Smooth muscle cell of trachea (primary cell): ENCODE measurements at places on chromosomes 2 and 18. TPM values are rescaled to one million over a fixed set of nuclear protein-coding genes. Genes with fewer than 3 reads are reported as not detected.

ZNF236 gene
- 10.6 and 14.0 TPM in 2 replicates for total RNA-seq

ASIC4 gene
- 0.15 and 0.50 TPM in 2 replicates for total RNA-seq

GPR39 gene
- total RNA-seq: 1.3 and 3.3 TPM in 2 replicates

DNER gene
- 0.44 and 0.83 TPM in 2 replicates for total RNA-seq

DYSF gene
- total RNA-seq: 0.15 and 0.17 TPM in 2 replicates

SPEG gene
- 11.3 and 21.7 TPM in 2 replicates for total RNA-seq

DOK1 gene
- 27.3 and 50.4 TPM in 2 replicates for total RNA-seq

GCKR gene
- total RNA-seq: 0.17 and 1.0 TPM in 2 replicates

INPP1 gene
- 10.1 and 11.8 TPM in 2 replicates for total RNA-seq

DYNAP gene
- not detected in 2 replicates for total RNA-seq

SAP130 gene
- 5.1 TPM in 2 replicates for total RNA-seq
